ENCODE measurements at places on chromosomes 5 and 9.

DNA sequence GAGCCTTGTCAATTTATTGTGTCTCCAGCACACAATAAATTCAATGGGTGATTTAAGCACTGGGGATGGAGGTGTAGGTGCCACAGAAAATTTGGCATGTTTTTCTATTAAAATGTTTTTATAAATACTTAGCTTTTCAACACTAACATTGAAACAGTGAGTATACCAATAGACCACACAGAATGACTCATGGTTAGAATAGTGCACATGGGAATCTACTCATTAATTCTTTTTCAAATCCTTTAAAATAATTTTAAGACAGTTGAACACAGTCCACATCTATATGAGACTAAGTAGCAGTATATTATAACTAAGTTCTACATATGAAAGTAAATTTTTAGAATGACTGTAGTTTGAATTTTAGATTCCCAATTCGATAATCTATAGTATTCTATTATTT lies 67.1 kb downstream of the LNPEP start:
- no peak for DNase-seq

GRCh38 chr9:20996809-20997208 lies 34.6 kb downstream of the HACD4 start:
- no peak for DNase-seq

- DNase-seq = no peak
Observed at GRCh38 chr9:2876726-2877125, 32.8 kb upstream of the PUM3 start.

GRCh38 chr9:127172066-127172707 lies 49.8 kb upstream of the ANGPTL2 start:
- no peak for DNase-seq

DNA sequence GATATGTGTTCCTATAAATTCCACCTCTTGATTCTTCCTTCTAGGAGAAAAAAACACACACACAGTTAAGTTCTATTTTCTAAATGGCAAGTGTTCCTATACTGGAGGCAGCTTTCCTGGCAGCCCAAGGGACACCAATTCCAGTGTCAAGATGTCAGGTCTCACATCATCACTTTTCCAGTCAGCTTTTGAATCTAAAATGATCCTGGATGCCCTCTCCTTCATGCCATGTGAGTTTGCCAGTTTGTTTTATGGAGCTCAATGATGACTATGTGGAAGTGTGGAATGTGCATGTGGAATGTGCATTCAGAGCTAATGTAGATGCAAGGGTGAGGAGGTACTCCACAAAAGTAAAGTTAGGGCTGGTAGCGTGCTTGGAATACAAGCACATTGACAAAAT lies 269.3 kb upstream of the NMUR2 start:
- no peak for DNase-seq

DNA sequence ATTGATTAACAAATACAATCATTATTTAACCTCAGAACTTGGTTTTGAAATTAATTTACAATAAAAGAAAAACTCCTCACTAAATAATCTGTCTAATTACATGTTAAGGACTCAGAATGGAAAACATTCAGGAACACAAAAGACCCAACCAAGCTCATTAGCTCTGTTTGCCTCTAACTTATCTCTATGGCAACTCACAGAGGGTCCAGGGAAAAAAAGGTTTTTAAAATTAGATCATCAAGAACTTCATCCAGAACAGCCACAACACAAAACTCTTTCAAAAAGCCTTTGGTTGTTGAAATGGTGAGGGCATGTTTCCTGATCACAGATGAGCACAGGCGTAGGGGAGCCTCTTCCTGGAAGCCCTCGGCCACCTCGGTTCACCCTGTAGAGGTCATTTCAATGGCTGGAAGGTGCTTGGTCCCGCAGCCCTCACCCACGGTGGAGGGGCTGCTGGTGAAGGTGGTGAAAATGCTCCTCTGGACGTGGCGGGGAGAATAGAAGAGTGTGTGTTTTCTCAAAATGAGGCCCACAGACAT lies 17.2 kb upstream of the TCF7 start:
- no peak for DNase-seq

DNA sequence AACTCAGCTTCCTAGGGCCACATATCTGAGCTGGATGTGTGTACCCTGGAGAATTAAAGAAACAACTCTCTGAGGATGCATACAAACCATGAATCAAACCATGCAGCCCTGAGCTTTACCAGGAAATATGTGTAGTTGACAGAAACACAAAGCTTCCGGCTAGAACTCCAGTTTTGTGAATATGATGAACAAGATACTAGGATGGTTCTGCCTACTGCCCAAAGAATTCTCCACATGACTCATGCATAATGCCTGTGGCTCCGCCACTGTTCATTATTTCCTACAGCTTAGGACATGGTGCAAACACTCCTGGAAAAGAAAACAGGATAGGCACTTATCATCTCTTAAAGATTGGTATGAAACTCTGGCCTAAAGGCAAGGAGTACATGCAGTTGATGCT lies 343.4 kb downstream of the DNAH5 start:
- no peak for DNase-seq
